ENCODE measurements at places on chromosomes 7 and 10.

DNA sequence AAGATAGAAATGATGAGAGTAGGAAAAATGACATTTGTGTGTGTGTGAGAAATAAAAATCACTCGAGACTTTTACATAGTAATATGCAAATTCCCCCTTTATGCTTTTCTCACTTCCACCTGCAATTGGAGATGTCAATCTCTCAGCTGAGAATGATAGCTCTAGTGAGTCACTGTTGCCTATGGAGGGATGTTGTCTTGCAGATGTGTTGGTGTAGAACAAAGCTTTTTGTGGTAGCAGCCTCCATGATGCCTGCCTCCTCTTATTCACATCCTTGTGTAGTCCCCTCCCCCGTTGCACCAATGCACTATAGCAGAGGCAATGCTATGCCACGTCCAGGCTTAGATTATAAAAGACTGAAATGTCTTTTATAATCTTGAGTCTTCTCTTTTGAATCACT lies 33.8 kb downstream of the SPAG6 start:
- peak; percentile 29 for DNase-seq

DNA sequence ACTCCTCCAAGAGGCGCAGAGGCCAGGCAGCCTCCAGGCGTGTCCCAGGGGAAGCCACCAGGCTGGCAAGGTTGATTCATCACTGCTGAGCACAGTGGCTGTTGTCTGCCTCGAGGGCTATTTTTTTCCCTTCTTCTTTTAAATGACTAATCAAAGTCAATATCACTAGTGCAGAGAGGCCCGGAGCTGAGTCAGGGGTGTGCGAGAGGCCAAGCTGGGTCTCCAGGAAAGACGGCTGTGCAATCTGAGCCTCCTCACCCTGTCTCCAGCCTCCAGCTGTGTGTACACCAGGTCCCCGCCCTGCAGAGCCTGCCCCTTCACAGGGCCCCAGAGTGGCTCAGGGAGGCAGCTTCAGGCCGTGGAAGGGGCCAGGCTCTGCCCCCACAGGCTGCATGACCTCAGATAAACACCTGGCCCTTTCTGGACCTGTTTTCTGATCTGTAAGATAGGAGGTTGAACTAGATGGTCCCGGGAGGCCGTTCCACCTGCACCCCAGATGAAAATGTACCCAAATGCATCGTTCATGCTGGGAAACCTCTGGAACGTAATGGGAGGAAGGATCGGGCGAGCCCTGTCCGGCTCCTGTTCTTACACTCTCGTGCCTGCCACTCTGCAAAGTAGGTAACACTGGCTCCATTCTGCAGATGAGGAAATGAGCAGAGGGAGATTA lies 3.7 kb downstream of the STX1A start:
- DNase-seq: no peak

DNA sequence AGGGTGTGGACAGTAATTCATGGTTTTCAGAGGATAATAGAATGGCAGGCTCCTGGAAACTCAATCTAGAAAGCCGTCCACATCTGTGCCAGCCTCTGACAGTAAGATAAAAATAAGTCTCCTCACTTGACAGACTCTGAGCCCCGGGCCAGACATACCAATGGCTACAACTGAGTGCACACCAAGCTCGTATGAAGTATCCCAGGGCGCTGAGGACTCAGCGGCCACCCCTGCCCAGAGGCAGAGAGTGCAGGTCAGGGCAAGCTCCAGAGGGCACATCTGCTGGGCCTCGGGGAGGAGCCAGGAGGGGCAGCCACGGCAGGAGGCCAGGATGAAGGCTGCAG lies 262.8 kb upstream of the TCERG1L start:
- no peak for DNase-seq

GRCh38 chr10:44278837-44279324 lies 106.0 kb downstream of the CXCL12 start:
- DNase-seq: no peak

DNA sequence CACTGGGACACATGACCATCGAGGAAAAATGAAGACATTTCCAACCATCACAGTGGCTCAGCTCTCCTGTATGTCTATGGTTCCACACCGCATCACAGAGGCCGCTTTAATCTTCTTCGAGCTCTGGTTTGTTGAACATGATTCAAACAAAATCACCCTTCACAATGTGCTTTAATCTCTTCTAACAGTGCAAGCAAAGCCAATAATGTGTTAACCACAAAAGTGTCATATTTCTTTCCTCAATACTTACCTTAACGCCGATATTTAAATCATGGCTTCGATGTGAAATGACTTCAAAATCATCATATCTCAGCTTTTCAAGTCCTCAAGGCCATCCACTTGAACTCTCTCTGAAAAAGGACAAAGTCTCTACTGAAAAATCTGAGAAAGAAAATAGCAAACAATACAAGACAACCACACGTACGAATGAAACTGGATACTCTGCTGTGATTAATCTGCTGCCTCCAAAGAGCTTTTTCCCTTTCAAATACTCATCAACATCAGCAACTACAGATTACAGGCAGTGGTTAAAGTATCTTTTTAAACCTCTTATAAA lies 23.0 kb upstream of the SVIL start:
- no peak for DNase-seq

DNA sequence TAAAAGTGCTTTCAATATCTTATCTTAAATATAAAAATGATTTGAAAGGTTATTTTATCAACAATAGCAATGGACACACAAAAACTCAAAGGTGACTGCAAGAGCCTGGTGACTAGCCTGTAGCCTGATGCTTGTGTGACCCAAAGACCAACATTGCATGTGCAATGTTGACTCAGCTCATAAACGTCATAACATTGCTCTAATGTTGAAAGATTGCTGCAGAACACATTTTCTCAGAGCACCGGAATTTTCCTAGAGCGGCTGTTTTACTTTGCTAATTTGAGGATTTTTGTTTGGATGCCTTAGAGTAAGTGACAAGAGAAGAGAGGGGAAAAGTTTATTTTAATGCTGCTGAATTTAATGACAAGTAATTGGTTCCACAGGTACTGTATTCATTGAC lies 107.1 kb downstream of the RAB18 start:
- no peak for DNase-seq

DNA sequence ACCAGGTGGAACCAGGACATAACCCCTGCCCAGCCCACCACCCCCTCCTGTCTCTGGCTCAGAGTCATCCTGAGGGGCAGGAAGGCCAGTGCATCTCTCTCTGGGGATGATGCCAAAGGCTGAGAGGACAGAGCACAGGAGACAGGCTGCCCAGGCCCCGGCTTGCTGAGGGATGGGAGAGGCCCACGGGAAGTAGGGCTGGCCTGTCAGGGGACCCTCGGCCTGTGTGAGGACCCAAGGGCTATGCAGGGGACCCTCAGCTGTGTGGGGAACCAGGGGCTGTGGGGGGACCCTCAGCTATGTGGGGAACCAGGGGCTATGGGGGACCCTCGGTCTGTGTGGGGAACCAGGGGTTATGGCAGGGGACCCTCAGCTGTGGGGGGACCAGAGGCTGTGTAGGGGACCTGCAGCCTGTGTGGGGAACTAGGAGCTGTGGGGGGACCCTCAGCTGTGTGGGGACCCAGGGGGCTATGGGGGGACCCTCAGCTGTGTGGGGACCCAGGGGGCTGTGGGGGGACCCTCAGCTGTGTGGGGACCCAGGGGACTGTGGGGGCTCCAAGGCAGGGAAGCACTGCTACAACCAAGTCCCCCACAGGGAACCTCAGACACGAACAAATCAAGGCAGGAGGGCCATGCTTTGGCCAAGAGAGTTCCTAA lies 27.7 kb downstream of the EBF3 start:
- DNase-seq: no peak

DNA sequence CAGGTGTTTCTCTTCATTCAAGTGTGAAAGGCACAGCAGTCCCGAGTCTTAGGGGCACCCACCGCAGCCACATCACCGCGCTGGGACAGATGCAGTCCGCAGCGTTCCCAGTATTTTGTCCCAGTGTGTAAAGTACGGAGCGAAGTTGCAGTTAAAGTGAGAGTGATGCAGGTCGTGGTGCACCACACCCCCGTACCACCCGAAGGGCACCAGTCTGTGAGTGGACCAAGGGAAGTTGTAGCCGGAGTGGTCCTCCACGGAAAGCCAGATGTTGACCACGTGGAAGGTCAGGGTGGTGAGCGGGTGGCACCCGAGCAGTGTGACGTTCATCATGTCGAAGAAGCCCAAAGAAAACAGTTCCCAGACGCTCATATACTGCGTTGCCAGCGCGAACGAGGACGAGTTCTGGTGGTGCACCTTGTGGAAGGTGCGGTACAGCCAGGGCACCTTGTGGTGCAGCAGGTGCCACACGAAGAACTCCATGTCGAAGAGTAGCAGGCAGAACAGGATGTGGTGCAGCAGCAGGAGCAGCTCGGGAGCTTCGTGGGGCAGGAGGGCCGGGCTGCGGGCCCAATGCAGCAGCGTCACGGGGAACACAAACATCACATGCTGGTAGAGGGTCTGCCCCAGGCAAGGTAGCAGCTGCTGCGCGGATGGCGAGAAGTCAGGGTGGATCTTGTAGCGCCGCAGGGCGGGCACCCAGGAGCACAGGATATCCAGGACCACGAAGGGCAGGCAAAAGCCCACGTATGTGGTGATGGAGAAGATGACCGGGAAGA lies 526 bp downstream of the CH25H start:
- no peak for DNase-seq

- no peak for DNase-seq
Observed at GRCh38 chr10:86337121-86337601, 29.4 kb downstream of the GRID1 start.
